ENCODE measurements at places on chromosomes 3 and 15. TPM values are rescaled to one million over a fixed set of nuclear protein-coding genes. Genes with fewer than 3 reads are reported as not detected.
A peak's percentile ranks its signal among the peaks of the same experiment; 100 is the strongest.

Gene SLCO2A1
- 1.6 TPM for polyA plus RNA-seq

- no peak for DNase-seq
Observed at GRCh38 chr3:68855620-68856019, 76.7 kb downstream of the TAFA4 start.

GRCh38 chr3:137524751-137525150, 239.4 kb upstream of the SOX14 start:
- no peak for DNase-seq

Gene ITPKA
- 47.4 TPM for polyA plus RNA-seq

Gene MORC1
- not detected for polyA plus RNA-seq

DNA sequence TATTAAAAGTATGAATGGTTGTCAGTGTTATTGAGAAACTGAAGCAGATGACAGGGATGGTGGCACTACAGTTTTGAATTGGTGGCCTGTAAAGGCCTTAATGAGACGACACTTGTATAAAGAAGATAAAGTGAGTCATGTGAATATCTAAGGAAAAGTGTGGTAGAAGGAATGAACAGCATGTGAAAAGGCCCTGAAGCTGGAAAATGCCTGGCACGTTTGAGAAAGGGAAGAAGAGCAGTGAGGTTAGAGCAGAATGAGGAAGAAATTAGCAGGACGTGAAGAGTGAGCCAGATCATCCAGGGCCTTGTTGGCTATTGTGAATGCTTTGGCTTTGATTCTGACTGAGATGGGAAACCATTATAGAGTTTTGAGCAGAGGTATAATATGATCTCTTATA, 387.6 kb upstream of the DPH6 start:
- DNase-seq, result no peak

DNA sequence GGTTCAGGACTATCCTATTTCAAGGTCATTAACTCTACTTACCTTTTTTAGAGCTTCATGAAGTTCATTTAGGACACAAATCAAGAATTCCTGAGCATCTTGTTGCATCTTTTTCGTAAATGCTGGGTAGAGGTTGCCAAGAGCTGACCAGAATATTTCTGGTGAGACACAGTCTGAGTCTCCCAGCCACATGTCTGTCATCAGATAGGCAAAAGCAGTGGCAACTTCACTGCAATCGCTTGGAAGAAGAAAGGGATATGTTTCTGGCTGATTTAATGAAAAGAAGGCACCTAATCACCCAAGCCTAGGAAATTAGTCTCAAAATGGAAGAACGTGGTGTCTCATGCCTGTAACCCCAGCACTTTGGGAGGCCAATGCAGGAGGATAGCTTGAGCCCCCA, 2.9 kb downstream of the USP50 start:
- no peak for DNase-seq

DNA sequence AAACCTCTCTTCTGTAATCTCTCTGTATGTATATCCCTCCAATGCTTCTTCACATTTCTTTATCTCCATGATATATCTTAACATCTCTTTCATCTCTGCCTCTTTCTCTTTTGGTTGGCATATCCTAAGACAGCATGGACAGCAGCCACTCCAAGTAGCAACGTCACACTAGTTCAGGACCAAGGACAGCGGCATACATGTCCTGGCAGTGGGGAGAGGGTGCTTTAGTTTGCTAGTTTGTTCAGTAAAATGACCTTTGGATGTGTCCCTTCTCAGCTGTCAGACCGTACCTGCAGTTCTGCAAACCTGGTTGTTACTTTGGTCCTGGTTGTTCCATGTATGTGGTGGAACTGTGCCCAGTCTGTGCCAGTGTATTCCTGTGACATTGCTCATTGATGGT, 225.6 kb upstream of the ROPN1 start:
- DNase-seq, result peak; percentile 45

Gene RFT1
- polyA plus RNA-seq, result 1.3 TPM

GRCh38 chr3:25405335-25405734, 22.7 kb upstream of the RARB start:
- DNase-seq, result no peak

DNA sequence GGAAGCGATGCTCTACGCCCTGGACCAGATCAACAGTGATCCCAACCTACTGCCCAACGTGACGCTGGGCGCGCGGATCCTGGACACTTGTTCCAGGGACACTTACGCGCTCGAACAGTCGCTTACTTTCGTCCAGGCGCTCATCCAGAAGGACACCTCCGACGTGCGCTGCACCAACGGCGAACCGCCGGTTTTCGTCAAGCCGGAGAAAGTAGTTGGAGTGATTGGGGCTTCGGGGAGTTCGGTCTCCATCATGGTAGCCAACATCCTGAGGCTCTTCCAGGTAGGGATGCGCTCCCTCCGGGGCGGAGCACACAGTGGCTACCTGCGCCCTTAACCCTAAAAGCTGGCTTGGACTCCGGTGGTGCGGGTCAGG, 698 bp downstream of the GRM7 start:
- no peak for DNase-seq
